ENCODE measurements at places on chromosomes 6 and 20.

DNA sequence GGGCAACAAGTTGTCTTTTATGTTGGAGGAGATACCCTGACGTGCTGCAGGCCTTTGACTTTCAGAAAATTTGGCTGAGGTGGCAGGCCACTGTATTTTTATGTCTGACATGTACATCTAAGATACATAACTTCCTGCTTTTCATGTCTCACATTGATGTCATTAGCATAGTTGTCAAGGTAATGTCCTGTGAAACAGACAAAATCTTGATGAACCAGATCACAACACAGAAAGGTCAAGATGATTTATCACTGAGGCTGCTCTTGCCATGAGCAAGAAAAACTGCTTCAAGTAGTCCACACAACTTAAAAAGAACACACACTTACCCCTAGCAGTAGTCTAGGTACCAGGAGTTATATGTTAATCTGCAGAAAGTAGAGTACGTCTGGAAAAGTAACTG lies 50.2 kb upstream of the GNRH2 start:
- no peak for DNase-seq

- DNase-seq, result no peak
Observed at GRCh38 chr6:148140772-148141557, 201.7 kb upstream of the SASH1 start.

DNA sequence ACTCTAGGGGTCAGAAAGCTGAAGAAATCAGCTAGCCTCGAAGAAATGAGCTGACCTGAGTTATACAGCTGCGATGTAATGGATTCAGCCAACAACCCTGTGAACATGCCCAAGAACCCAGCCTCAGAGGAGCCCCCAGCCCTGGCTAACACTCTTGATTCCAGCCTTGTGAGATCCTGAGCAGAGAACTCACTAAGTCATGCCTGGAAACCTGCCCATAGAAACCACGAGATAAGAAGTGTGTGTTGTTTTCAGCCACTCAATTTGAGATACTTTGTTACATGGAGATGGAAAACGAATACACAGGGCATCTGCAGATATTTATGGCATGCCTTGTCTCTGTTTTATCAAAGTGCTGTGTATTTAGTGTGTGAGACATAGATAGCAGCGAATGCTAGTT lies 265.2 kb downstream of the QKI start:
- no peak for DNase-seq

DNA sequence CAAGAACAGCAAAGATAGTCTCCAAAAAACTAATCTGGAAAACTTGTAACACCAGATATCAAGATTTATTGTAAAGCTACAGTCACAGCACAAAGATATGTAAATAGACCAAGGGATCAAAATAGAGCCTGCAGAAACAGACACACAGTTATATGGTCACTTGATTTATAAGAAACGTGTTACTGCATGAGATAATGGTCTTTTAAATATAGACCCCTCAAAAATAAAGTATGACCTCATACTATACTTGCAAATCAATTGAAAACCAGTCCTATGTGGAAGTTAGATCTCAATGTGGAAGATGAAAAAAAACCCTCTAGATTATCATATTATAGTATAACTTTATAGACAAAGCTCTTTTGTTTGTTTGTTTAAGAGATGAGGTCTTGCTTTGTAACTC lies 247.3 kb upstream of the CNR1 start:
- DNase-seq, result no peak

- DNase-seq, result no peak
Observed at GRCh38 chr6:137011406-137011805, 33.4 kb downstream of the IL20RA start.

- no peak for DNase-seq
Observed at GRCh38 chr20:50099565-50099991, 13.4 kb downstream of the UBE2V1 start.

- no peak for DNase-seq
Observed at GRCh38 chr6:42138630-42139619, 3.5 kb downstream of the C6orf132 start.

- DNase-seq, result no peak
Observed at GRCh38 chr20:35878113-35878625, 76.1 kb downstream of the SCAND1 start.

- peak; percentile 45 for DNase-seq
Observed at GRCh38 chr20:45969712-45970634, 2.0 kb downstream of the ZNF335 start.

GRCh38 chr20:45338121-45339030 lies 9.8 kb downstream of the SDC4 start:
- DNase-seq, result no peak

DNA sequence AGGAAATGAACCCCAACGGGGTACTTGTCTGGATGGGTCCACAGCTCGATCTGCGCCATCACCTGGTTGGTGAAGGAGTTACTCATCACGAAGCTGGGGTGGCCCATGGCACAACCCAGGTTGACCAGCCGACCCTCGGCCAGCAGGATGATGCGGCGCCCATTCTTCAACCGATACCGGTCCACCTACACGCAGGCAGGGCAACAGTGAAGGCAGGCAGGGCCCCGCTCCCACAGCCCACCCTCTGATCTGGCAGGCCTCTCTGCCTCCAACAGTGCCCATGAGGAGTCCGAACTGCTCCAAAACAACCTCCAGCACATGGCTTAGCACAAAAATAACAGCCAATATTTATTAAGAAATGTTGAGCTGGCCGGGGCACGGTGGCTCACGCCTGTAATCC lies 17.7 kb downstream of the AHCY start:
- no peak for DNase-seq

- DNase-seq, result no peak
Observed at GRCh38 chr20:11200423-11200822, 526.6 kb upstream of the JAG1 start.

GRCh38 chr6:27795697-27796494 lies 116.3 kb downstream of the OR2B2 start:
- peak; percentile 35 for DNase-seq

DNA sequence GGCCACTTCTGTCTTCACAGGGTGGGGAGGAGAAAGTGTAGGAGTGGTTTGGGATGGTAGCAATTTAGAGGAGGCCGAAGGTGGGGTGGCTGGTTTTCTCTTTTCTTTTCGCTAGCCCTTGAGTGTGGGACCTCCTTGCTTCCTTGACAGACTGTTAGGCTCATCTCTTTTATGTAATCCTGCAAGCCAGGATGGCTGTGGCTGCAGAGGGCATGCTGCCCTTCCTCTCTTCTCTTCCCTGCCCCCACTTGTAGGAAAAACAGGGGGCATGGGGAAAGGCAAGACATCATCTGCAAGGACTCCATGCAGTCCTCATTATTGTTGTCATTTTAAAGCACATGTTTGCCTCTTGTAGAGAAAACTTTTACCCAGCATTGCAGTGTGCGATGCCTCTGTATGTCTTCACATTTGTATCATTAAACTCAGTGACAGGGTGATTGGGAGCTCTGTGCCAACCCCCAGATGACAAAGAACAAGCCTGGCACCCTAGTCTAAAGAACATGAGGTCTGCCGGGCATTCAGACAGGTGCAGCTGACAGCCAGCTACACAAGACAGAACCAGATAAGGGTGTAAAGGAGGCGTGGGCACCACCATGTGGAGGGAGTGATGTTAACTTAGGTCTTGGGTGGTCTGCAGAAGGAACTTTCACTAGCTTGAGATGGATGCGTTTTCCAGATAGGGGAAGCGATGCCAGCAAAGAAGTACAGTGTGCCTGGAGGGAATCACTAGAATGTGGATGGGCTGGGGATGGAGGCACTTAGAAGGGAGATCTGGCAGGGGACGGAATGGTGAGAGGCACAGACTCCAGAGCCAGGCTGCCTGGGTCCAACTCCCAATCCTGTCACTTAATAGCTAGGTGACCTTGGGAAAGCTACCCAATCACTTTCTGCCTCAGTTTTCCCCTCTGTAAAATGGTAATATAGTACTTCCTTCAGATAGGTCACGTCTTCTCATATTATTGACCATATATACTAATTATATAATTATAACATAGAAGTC lies 207.6 kb downstream of the TBC1D7 start:
- DNase-seq, result no peak

- no peak for DNase-seq
Observed at GRCh38 chr6:129113637-129114036, 230.7 kb downstream of the LAMA2 start.

All from NCI-H1092 (cell line).